DMS153 (cell line): ENCODE measurements at places on chromosomes 11 and 22.

DNA sequence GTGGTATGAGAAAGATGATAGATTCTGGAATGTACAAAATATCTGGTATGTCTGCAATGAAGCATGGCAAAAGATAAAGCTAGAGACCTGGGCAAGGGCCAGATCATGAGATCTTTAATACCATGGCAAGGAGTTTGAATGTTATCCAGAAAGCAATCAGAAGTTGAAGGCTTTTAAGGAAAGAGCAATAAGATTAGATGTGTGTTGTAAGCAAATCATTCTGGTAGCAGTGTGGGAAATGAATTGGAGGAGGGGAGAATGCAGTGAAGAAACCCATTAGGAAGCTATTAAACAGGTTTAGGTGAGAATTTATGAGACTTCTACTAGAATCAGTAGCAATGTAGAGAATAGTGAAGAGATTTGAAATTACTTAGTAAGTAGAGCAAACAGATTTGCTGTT lies 32.2 kb upstream of the SYT9 start:
- no peak for DNase-seq

DNA sequence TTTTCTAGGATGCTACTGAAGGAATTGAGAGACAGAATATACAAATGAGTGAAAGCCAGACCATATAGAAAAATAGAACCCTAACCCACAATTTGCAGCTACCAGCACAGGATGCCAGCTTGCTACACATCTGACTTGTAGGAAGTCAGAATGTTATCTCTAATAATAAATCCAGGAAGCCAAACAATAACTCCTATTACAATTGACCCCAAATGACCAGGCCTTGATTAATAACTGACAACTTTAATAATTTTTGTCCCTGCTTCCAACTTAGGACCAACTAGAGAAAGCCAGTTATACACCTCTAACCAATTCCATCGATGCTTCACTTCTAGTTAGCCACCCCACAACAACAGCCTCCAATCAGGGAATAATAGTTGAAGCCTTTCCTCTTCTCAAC lies 193.4 kb downstream of the CASP12 start:
- DNase-seq = no peak

- no peak for DNase-seq
Observed at GRCh38 chr11:113985906-113986305, 11.0 kb downstream of the HTR3A start.

DNA sequence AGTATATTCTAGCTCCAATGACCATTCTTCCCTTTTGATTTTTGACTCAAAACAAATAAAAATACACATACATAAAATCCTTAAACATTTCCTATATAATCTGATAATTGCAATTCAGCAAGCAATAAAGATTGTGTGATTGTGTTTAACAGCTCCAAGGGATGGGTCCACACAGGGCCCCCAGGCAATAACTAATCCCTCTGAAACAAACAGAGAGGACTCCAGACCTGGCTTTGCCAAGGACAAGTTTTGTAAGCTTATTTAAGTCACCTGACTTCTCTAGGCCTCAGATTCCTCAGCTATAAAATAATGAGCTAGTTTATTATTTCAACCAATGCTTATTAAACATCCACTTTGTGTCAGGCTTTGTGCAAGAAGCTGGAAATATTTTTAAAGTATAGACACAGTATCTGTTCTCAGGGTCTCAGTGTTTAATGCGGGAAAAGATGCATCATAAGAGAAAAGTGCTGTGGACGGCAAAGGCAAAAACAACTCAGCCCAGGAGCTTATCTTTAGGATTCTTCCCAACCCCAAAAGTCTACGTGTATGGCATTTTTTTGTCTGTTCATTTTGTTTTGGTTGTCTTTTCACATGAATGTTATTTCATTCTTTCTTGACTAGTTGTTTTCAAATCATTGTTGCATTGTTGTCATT lies 20.1 kb downstream of the FZD4 start:
- no peak for DNase-seq

- no peak for DNase-seq
Observed at GRCh38 chr11:25927411-25927953, 404.4 kb upstream of the ANO3 start.

DNA sequence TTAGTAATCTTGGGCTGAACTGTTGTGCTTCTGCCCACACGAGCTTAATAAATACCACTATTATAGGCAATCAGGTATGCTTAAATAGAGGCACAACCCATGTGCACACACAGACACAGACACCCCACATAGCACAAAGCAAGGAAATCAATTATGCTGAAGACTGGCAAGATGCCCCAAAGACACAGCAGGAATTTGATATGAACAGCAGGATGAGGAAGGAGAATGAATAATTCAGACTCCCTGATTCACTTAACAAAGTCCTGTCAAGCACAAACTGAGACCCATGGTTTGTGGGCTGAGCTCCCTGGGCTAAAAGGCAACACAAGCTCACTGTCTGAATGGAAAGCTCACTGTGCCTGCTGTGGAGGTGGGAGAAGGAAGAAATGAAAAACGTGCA lies 42.5 kb downstream of the RBFOX2 start:
- no peak for DNase-seq

- DNase-seq = peak; percentile 48
Observed at GRCh38 chr11:11577932-11578911, 43.6 kb downstream of the GALNT18 start.

DNA sequence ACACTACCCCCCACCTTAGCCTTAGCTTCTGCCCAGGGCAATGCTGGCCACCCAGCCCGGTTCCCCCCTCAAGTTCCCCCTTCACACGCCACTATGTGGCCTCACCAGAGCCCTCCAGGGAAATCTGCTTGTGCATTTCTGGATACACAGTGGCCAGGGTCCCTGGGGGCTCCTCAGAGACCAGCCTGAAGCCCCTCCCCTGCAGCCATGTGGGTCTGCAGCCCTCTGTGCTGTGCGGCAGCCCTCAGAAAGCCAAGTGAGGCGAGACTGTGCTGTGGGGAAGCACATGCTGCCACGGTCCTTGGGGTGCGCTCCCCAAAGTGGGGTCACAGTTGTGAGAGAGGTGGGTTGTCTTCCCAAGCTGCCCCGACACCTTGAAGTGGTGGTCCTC lies 2.1 kb upstream of the PLXNB2 start:
- no peak for DNase-seq

GRCh38 chr11:75281469-75282095 lies 41.0 kb downstream of the TPBGL start:
- no peak for DNase-seq

GRCh38 chr22:41286639-41287091 lies 678 bp upstream of the RANGAP1 start:
- peak; percentile 57 for DNase-seq

DNA sequence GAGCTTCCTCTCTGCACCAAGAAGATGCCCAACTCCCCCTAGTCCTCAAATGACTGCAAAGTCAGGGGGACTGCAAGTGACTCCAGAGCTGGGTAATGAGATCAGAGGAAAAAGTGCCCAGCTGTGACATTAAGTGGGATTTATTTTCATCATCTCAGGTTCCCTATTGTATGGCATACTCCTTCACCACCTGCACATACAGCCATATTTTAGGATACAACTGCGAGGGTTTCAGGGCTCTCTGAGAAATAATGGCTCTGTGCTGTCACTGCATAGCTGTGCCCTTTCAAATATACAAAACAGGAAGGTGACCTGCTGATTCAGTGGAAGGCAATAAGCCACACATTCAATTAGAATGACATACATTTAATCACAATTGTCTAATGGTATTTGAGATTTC lies 45.6 kb upstream of the PLET1 start:
- DNase-seq = no peak

GRCh38 chr22:39777716-39778454 lies 115.7 kb downstream of the ENTHD1 start:
- DNase-seq = peak; percentile 55

DNA sequence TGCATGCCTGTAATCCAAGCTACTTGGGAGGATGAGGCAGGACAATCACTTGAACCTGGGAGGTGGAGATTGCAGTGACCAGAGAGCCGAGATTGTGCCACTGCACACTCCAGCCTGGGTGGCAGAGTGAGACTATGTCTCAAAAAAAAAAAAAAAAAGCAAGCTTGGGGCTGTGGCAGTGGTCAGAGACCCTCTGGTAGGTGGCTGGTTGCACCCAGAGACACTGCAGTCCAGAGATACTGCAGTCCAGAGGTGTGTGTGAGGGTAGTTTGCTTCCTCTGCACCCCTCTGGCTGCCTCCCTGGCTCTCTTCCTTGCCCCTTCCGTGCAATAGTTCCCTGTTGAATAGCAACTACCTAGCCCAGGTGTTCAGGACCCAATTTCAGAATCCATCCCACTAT lies 1.7 kb upstream of the CCDC134 start:
- DNase-seq = no peak

DNA sequence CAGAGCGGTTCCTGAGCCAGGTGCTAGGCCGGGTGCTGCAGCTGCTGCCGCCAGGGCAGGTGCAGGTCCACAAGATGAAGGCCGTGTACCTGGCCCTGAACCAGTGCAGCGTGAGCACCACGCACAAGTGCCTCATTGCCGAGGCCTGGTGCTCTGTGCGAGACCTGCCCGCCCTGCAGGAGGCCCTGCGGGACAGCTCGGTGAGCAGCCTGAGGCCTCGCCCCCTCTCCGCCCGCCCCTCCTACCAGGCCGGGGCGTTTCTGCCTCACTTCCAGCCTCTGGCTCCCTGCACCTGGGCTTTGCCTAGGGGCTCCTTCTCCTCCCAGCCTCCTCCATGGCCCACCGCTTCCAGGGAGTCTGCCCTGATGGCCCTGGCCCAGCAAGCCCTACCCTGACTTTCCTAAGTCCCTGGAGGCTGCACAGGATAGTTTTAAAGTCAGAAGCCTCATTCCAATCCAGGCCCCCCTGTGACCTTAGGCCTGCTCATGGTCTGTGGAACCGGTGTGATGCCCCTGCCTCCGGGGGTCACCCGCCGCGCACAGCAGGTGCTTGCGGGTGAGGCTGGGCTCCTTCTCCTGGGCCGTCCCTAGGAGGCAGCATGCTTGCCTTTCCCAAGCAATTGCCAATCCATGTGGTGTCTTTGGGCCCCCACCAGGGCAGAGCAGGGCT lies 5.5 kb downstream of the TCIRG1 start:
- DNase-seq = no peak

GRCh38 chr11:103541186-103541795 lies 432.1 kb downstream of the DYNC2H1 start:
- DNase-seq = peak; percentile 45

DNA sequence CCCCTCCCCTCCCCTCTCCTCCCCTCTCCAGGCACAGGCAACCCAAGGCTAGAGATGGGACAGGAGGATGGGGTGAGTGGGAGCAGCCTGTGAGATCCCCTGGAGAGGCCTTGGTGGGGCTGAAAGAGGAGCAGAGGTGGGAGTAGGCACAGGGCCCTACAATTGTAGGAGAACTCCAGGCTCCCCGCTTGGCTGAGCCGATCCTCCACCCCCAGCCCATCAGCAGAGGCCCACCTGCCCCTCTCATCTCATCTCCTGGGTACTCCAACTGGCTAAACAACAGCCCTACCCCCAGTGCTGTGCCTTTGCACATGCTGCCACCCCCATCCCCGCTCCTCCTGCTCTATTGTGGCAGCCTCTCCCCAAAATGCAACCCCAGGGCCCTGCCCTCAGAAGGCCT lies 52.0 kb upstream of the A4GALT start:
- no peak for DNase-seq

DNA sequence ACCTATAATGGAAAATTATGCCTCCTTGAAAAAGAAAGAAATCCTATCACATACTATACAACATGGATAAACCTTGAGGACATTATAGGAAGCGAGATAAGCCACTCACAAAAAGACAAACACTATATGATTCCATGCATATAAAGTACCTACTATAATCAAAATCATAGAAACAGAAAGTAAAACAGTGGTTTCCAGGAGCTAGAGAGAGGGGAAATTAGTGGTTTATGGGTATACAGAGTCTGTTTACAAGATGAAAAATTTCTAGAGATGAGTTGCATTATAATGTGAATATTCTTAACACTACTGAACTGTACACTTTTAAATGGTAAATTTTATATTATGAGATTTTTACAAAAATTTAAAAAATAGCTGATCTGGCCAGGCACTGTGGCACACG lies 40.5 kb upstream of the ARHGAP42 start:
- DNase-seq = no peak

GRCh38 chr22:47250995-47251765 lies 488.7 kb downstream of the TBC1D22A start:
- no peak for DNase-seq

DNA sequence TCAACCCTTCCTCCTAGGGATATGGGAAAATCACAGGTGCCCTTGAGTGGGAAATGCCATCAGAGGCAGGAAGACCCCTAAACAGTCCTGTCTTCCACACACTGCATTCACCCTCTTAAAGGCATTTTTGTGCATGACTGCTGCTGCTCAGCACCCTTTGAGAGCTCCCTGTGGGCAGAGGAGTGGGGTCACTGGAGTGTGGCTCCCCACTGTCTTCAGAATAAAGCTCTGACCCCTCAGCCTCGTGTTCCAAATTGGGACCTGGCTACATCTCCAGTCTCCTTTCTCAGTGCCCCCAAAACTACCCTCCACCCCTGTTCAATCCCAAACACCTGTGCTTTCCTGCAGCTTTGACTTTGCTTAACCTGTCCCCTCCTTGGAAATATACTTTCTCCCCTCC lies 46.6 kb downstream of the CHRDL2 start:
- DNase-seq = no peak

DNA sequence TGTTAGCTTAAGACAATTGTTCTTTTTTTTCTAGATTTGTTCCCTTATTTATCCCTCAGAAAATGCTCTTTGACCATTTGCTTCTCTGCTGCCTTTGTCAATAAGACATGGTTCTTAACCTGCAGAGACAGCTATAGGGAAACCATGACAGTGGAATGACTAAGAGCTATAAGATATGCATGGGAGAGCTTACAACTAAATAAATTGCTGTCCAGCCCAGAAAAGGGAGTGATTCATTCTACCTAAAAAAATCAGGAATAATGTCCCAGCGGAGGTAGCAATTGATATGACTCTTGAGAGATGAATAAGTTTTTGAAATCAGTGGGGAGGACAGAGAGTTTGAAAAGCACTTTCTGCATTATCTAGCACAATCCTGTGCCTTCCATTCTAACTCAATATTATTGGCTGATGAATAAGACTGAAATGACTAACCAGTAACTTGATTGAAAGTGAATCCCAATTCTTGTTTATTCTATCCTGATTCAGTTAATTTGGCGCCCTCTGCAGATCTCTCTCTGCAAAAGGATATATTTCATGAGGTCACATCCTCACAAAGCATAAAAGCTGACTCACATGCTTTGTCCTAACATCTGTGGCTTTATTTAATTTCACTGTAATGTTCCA lies 680.5 kb upstream of the API5 start:
- DNase-seq = peak; percentile 27

DNA sequence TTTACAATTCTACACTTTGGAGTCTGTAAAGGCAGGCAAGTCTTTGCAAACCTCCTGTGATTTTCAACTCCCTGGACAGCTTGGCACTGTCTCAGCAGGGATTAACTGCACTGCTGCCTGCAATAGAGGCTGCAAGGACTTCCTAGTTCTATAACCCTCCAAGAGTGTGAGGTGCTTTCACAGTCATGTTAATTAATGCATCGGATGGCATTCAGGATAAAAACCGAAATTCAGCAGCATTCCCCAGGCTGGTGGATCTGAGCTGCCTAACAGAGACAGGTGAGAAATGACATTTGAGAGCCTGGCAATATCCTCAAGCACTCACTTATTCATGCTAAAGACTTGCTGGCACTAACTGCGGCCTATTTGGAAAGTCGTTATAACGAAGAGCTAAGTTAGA lies 85.0 kb downstream of the LARGE1 start:
- no peak for DNase-seq

- no peak for DNase-seq
Observed at GRCh38 chr11:62804310-62805075, 747 bp downstream of the NXF1 start.
